Esophagus squamous epithelium (tissue), 5 donors: ENCODE measurements at places on chromosomes 1 and 21.
A peak's percentile ranks its signal among the peaks of the same experiment; 100 is the strongest.

DNA sequence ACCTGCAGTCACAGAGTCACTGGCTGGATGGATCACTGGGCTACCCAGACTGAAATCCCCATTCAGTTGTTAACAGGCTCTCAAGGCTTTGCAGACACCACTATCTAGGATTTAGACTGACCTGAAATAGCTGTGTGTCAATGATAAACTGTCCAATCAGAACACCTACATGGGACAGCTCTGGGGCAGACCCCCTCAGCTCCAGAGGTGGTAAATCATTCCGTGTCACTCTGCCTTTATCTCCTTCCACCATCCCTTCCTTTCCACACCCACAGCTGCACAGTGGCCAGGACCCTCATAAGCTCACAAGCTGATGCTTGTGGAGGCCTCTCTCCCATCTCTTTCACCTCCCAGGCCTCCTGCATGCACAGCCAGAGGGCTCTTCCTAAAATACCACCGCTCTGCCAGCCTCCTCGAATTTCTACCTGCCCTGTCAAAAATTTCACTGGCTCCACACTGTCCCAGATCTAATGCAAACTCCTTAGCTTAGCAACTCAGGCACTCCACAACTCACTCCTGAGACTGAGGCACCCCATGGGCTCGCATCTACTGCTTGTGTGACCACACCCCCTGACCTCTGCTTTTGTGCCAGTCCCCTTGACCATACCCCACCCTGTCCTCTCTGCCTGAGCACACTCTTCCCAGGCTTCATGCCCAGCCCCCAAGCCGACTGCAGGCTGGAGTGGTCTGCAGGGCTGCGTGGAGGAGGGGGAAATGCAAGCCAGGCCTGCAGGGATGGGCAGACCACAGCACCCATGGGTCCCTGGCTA lies 5.8 kb downstream of the CAPZB start:
- peaks cover 65% of the 10 kb centered on the region for H3K4me1 ChIP-seq
- H3K36me3 ChIP-seq: peaks cover 48% of the 10 kb centered on the region
- peak overlapping the region; percentile 44 for H3K27ac ChIP-seq

- H3K27me3 ChIP-seq: no peaks in the 10 kb centered on the region
- H3K4me3 ChIP-seq: no peak overlapping the region
- DNase-seq: no peak
- H3K27ac ChIP-seq: no peak overlapping the region
Observed at GRCh38 chr1:212451416-212452322, 18.9 kb downstream of the NENF start.

DNA sequence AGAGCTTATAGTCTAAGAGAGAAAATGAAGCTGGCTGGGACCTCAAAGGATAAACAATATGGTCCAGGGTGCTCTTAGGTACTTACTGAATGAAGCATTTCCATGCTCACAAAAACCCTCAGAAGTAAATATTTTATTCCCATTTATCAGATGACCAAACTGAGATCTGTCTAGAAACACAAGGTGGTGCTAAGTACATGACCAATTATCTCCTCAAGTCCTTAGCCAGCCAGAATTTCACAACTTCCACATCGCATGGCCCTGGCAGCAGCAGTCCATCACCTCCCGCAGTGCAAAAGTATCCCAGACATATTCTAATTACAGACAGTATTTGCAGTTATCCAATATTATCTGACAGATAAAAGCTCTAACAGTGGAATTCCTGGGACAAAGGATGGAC lies 321.7 kb upstream of the PROX1 start:
- H3K27me3 ChIP-seq: no peaks in the 10 kb centered on the region
- H3K27ac ChIP-seq: no peak overlapping the region
- H3K4me3 ChIP-seq: no peak overlapping the region
- H3K4me1 ChIP-seq: peaks cover 2% of the 10 kb centered on the region

- H3K4me1 ChIP-seq: no peaks in the 10 kb centered on the region
- no peaks in the 10 kb centered on the region for H3K36me3 ChIP-seq
- H3K4me3 ChIP-seq: no peak overlapping the region
- no peak for DNase-seq
- no peak overlapping the region for H3K27ac ChIP-seq
- no peaks in the 10 kb centered on the region for H3K27me3 ChIP-seq
Observed at GRCh38 chr1:221180704-221181368, 301.6 kb downstream of the HLX start.

DNA sequence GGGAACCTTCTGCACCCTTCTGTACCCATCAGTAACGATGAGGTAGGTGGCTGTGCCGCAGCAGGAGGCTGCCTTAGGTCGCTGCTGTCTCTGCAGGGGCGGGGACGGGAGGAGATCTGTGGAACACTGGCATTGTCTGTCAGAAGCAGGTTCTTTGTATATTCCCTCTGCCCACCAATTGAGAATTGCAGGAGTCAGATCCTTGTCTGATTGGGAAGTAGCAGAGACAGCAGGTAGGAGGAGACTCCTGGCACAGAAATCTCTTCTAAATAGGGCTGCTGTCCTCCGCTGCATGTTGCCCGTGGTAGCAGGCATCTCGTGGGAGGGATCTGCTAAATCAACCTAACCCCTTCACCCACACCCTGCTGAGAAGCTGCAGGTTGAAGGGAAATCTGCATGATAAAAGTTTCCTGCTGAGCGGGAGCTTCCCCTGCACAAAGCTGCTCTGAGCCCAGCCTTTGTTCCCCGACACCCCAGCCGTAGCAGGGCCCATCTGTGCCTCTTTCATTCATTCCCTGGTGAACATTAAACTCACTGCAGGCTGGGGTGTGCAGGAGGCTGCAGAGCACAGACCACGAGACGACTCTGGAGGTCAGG lies 15.9 kb downstream of the SARS1 start:
- no peaks in the 10 kb centered on the region for H3K27me3 ChIP-seq
- no peak overlapping the region for H3K27ac ChIP-seq
- H3K36me3 ChIP-seq: peaks cover 8% of the 10 kb centered on the region
- no peak overlapping the region for H3K4me3 ChIP-seq
- DNase-seq: no peak
- H3K4me1 ChIP-seq: no peaks in the 10 kb centered on the region

- H3K36me3 ChIP-seq: no peaks in the 10 kb centered on the region
- no peak for DNase-seq
- H3K27ac ChIP-seq: peak overlapping the region; percentile 34
- no peaks in the 10 kb centered on the region for H3K27me3 ChIP-seq
Observed at GRCh38 chr1:14140831-14141401, 440.9 kb downstream of the PRDM2 start.

DNA sequence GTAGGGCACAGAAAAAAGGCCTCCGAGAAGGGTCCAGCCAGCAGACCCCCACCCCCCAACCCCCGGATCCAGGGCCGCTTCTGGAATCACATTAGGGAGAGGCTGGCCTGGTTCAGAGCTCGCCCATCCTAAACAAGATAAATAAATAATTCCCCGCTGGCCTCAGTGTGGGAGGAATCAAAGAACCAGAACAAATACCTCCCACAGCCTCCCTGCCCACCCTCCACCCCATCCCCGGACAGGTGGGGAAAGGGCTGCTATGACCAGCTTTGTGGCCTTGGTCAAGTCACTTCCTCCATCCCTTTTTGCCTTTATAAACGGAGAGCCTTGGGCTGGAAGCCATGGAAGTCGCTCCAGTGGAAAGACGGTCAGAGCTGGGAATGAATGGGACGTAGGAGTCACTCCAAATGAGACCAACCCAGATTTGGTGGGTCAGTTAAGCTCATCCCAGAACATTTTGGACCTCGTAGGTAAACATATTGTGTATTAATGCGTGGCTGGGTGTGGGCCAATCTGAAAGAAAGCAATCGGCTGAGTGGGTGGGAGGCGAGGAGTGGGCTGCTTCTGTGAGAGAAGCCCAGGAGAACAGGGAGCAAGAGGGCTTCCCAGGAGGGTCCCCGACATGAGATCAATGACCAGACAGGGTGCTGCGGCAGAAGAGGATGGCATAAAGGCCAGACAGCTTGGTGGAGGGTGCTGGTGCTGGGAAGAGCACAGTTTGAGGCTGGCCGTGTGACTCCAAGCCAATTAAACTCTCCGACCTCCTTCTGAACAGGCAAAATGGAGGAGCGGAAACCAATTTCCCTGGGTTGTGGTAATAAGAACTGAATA lies 63.3 kb downstream of the MEF2D start:
- DNase-seq: no peak
- H3K36me3 ChIP-seq: no peaks in the 10 kb centered on the region
- H3K27ac ChIP-seq: no peak overlapping the region
- H3K27me3 ChIP-seq: peaks cover 100% of the 10 kb centered on the region
- no peak overlapping the region for H3K4me3 ChIP-seq

DNA sequence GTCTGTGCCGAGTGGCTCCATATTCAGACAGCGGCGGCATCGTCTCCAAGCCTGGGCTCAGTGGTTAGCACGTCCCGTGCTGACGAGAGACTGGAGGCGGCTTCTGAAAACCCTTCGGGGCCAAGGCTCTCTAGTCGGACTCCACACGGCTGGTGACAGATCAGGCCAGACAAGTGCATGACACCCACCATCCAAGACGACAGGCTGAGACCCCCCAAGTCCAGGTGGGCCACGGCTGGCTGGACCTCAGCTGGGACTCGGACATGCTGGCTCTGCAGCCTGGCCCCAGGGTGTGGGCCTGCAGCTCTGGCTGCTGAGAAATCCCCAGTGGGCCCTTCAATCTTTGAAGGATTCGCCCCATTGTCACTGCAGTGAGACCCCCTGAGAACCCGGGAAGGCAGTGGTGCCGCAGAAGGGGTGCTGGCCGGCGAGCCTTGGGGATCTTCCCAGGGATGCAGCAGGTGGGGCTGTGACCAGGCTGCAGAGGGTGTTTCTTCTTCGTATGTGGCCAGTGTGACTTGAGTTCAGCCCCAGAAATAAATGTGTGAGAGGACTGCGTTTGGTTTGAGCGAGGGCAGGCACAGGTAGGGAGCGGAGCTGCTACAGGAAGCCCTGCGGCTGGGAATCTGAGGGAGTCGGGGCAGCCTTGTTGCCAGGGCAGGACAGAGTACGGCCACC lies 15.9 kb upstream of the SLC19A1 start:
- no peaks in the 10 kb centered on the region for H3K36me3 ChIP-seq
- peaks cover 17% of the 10 kb centered on the region for H3K4me1 ChIP-seq
- H3K4me3 ChIP-seq: no peak overlapping the region
- no peak for DNase-seq
- H3K27me3 ChIP-seq: no peaks in the 10 kb centered on the region

GRCh38 chr1:204819495-204819894 lies 51.2 kb upstream of the NFASC start:
- H3K4me3 ChIP-seq: no peak overlapping the region
- H3K27me3 ChIP-seq: peaks cover 23% of the 10 kb centered on the region
- no peaks in the 10 kb centered on the region for H3K4me1 ChIP-seq

- H3K4me3 ChIP-seq: no peak overlapping the region
- peaks cover 6% of the 10 kb centered on the region for H3K4me1 ChIP-seq
- no peaks in the 10 kb centered on the region for H3K36me3 ChIP-seq
- no peak for DNase-seq
- H3K27ac ChIP-seq: no peak overlapping the region
- H3K27me3 ChIP-seq: peaks cover 62% of the 10 kb centered on the region
Observed at GRCh38 chr1:160068225-160068624, 1.7 kb downstream of the KCNJ10 start.

DNA sequence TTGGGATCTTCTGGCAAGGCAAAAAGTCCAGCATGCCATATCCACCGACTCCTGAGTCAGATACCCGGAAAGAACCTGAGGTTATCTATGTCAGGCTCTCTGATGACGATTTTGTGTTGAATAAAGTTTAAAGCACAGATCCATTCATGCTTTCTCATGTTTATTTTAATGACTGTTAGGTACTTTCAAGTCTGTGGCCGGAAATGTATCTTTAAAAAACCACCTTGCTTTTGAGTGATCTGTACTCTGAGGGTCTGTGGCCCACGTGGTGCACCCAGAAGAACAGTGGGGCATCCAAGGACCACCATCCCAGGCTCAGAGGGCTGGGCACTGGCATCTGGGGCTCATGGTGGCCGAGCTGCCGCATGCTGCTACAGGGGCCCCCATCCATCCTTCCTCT lies 30.1 kb upstream of the VASH2 start:
- DNase-seq: no peak
- no peaks in the 10 kb centered on the region for H3K36me3 ChIP-seq
- no peaks in the 10 kb centered on the region for H3K27me3 ChIP-seq
- no peak overlapping the region for H3K4me3 ChIP-seq
- no peak overlapping the region for H3K27ac ChIP-seq

DNA sequence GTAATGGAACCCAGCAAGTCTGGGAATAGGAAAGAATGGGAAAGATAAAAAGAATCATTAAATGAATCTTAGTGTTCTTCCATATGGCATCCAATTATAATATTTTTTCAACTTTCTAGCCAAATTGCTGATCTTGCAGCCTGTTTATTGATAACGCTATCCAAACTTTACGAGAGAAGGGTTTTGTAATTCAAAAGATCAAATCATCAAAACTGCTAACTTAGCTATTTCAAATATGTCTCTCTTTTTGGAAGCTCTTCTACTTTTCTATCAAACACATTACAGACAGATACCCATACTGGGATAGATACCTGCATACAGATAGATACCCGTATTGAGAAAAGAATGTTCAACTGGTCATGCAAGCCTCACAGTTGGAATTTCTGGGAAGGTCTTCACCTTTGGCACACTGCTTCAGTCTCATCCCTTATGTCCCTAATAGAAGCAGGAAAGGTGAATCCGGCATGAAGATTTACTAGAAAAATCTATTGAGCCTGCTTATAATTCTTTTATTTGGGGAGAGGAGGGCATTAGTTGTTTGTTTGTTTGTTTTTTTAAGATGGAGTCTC lies 75.0 kb upstream of the EXO1 start:
- H3K27me3 ChIP-seq: no peaks in the 10 kb centered on the region
- no peaks in the 10 kb centered on the region for H3K36me3 ChIP-seq
- peaks cover 4% of the 10 kb centered on the region for H3K4me1 ChIP-seq
- H3K4me3 ChIP-seq: no peak overlapping the region

DNA sequence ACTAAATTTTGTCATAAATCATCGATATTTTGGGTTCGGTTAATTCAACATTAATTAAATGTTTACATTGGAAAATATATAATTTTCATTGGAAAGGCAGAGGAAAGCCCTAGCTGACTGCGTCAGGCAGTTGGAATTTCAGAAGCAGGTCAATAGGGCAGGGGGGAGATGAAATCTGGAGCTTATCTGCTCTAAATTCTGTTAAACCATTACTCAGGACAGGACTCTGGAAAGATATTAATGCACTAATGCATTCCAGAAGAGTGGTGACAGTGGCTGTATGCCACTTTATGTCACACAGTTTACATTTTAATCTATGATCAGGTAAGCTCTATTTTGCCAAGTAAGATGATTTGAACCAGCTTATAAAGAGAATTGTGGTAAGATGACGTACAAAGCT lies 153.0 kb upstream of the B3GALT2 start:
- H3K4me3 ChIP-seq: no peak overlapping the region
- H3K36me3 ChIP-seq: no peaks in the 10 kb centered on the region
- no peaks in the 10 kb centered on the region for H3K27me3 ChIP-seq
- H3K4me1 ChIP-seq: no peaks in the 10 kb centered on the region
- no peak overlapping the region for H3K27ac ChIP-seq

DNA sequence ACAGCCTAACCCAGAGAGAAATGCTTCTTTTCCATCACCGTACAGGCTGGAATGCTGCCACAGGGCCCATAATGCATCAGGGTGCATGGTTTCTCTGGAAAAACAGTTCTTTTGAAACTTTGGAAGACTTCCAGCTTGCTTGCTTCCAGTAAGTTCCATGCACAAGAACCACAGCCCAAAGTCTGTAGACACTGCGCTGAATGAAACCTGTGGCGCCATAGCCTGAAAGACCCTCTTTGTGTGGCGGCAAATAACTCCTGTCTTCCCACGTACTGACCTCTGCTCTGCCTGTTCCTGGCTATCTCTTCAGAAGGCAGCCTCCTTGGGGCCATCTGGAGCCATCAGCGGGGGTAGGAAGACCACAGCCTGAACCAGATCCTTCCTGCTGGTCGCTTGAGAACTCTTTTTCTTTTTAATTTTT lies 15.1 kb downstream of the MIIP start:
- H3K27me3 ChIP-seq: no peaks in the 10 kb centered on the region
- DNase-seq: no peak
- H3K4me1 ChIP-seq: no peaks in the 10 kb centered on the region
- no peak overlapping the region for H3K4me3 ChIP-seq
